ENCODE measurements at places on chromosomes 3 and 15. TPM values are rescaled to one million over a fixed set of nuclear protein-coding genes. Genes with fewer than 3 reads are reported as not detected.

ZBBX gene
- not detected for total RNA-seq

CPNE9 gene
- total RNA-seq: not detected

SLC22A14 gene
- total RNA-seq: 0.14 TPM

ST3GAL6 gene
- 6.9 TPM for total RNA-seq

NR1I2 gene
- total RNA-seq: under 0.01 TPM

CCR9 gene
- total RNA-seq: not detected

COL6A5 gene
- total RNA-seq: 0.14 TPM

STX19 gene
- total RNA-seq: not detected

CEMIP gene
- 259 TPM for total RNA-seq

HYAL3 gene
- 1.8 TPM for total RNA-seq

SAMMSON gene
- not detected for total RNA-seq

CPN2 gene
- not detected for total RNA-seq

APBA2 gene
- 20.8 TPM for total RNA-seq

VGLL3 gene
- 27.6 TPM for total RNA-seq

RPP25 gene
- 15.0 TPM for total RNA-seq

WDR49 gene
- not detected for total RNA-seq

NLGN1 gene
- total RNA-seq: 6.7 TPM

GPR149 gene
- not detected for total RNA-seq

XCR1 gene
- total RNA-seq: not detected

MINDY2 gene
- total RNA-seq: 26.7 TPM

ASB14 gene
- not detected for total RNA-seq

NGLY1 gene
- total RNA-seq: 21.0 TPM

PEAK1 gene
- 69.8 TPM for total RNA-seq

C3orf49 gene
- total RNA-seq: not detected
